Activated T-cell treated with anti-CD3 and anti-CD28 coated beads, Interleukin-2, amount 50 U/mL, for 24 hours (primary cell): ENCODE measurements at places on chromosomes 1 and 21.

- DNase-seq, result peak; percentile 45
These were observed 42.1 kb upstream of the NBPF3 start for GRCh38 chr1:21397813-21398188.

DNA sequence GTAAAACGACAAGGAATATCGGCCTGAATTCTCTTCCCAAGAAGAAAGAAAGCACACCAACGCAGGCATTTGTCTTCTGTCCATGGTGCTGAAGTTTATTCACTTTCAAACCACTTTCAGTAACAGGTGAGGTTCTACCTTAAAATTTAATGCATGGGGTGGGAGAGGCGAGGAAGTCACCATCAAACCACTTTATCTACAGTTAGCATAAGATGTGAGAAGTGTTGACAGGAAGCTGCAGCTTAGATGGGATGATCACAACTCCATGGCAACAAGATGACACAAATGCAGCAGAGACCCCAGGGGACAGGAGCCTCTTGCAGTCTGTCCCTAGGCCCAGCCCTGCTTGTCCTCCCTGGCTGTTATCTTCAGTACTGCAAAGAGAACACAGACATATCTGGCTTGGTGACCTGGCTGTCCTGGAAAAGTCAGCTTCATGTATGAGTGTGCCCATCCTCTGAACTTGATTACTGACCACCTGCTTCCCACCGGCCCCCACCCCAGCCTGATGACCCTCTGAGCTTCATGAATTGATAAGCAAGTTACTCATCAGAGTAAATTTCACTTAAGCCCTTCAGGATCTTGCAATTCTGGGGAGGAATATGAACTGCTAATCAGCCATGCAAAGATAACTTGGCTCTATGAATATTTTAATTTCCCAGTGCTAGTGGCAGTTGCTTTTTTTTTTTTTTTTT, 1.8 kb downstream of the NPPA start:
- DNase-seq, result no peak

DNA sequence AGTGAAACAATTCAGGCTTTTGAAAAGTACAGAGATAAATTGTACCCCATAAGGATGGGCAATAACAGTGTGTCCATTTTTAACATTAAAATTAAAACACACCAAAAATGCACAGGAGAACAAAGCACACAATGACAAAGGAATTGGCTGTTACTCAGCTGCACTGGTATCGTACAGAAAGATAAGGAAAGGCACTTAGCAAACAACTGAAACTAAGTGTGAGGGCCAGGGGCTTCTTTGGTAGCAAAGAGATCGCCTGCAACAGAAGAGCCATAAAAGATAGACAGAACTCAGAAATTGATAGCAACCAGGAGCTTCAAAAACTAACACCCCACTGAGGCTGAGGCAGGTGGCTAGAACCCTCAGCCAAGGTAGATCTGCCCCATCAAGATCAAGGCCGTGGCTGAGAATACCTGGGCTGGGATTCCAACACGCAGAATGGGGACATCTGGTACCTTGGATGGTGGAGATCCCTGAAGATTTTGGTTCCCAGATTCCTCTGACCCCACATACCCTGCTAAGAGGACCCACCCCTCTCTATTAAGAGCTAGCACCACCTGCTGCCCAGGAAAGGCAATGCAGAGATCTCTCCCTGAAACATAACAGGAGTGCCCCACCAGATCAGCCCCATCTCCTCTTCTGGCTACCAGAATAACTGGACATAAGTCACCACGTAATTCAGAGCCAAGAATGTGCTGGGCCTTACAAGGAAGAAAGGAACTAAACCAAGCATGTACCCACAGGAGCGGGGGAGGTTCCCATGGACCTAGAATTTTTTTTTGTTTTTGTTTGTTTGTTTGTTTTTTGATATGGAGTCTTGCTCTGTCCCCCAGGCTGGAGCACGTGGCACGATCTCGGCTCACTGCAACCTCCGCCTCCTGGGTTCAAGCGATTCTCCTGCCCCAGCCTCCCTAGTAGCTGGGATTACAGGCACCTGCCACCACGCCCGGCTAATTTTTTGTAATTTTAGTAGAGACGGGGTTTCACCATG, 16.2 kb downstream of the PLEKHO1 start:
- DNase-seq, result peak; percentile 64

DNA sequence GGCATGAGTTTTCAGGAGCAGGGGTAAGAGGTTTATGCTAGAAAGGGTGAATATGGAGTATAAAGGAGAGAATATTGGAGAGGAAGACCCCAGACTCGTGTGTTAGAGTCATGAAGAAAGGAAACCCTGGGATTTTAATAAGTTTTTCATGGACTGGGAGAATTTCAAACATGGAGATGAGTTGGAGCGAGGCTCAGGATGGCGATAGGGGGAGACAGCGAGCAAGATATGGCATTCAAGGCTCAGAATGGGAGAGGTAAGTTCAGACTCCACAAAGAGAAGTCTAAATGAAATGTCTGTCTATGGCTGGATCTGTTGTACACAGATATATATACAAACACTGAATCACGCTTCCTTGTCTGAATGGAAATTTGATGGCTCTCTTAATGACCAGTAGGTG, 92.5 kb downstream of the LRRC40 start:
- no peak for DNase-seq

DNA sequence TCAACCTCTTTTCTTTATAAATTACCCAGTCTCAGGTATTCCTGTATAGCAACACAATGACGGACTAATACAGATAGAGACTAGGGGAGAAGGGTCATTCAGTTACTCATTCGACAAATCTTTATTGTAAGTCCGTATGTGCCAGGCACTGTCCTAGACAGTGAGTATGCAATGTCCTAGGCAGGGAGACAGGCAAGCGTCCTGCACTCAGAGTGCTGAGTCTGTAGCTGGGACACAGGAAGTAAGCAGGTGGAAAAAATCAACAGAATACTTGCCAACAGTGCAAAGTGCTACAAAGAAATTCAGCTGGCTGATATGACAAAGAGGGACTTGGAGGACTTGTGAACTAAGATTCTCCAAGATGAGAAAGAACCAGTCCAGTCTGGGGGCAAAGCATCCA, 92.2 kb upstream of the ZBTB40 start:
- DNase-seq, result no peak

DNA sequence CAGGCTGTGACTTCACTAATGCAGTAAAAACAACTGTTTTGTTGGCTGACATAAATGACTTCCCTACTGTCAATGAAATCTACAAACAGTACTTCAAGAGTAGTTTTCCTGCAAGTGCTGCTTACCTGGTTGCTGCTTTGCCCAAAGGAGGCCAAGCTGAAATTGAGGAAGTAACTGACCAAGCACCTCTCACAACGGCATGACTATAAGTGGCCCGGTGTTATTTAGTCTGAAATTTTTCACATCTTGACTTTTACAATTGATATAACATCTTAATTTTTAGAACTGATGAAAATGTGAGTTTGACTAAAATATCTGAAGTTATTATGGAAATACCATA, 274.9 kb upstream of the NR5A2 start:
- no peak for DNase-seq

DNA sequence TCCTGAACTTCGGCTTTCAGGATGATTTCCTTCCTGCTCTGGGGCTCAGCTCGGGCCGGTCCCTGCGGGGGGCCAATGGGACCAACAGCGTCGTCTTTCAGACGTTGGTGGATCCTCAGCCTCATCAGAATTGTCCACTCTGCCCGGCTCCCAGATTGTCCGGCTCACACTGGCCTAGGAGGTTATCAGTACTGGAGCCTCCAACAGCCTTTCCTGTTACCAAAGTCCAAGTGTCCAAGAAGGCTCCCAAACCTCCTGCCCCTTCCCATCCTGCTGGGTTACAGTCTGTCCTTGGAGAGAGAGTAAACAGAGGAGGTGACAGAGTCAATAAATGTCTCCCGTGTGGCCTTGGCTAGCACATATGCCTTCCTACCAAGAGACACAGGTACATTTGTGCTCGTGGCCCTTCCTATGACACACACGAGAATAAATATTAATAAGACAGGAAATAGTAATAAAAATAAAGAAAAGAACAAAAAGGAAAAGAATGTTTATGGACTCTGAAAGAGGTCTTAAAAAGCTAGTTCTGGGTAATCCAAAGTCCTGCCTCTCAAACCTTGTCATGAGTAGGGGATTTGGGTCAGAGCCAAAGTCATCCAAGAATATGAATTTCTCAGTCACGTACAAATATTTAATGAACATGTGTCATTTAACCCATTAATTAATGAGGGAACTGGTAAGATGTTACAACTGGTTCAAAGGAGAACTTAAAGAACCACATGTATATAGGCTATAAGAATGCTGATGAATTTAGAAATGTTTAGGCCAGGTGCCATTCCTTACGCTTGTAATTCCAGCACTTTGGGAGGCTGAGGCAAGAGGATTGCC, 80.8 kb upstream of the SLC2A1 start:
- no peak for DNase-seq

- DNase-seq, result no peak
These were observed 329.3 kb upstream of the PRMT6 start for GRCh38 chr1:106727171-106727570.

DNA sequence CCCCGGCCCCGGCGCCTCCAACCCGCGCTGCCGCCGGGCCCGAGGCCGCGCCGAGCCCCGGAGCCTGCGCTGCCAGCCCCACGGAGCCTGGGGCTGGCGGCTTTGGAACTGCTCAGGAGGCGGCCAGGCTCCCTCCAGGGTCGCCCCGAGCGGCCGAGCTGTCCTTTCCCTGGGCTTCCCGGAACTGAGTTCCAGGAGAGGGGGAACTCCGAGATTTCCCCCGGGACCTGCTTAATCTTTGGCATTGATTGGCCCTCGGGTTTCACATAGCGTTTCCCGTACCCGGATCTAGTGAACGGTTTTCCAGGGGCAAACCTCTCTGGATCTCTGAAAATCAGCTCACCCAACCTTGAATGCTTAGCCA, 504 bp downstream of the H6PD start:
- DNase-seq, result no peak
